ENCODE measurements at places on chromosomes 12 and 14.

DNA sequence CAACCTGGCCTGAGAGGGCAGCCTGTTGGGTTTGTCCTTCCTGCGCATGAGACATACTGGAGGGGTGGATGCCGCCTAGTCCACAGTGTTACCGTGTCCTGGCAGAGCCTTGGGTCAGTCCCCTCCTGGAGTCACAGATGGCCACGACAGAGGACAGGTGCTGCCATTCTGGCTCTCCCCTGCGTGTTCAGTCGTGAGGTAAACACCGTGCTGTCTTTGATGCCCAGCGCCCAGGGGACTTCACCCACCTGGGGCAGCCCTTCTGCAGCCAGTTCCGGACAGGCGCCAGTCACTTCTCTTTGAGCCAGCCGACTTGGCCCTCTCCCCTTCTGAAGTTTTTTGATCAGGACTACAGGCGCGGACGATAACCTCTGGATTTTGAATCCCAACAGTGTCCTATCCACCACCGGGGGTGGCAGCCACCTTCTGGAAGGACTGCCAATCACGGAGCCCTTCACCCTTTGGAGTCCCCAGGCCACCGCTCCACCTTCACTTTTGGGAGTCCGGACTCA is 933.0 kb downstream of the DIO2 start:
- no peak for DNase-seq

- no peak for DNase-seq
Observed at GRCh38 chr12:39623919-39624318, 4.3 kb upstream of the ABCD2 start.

DNA sequence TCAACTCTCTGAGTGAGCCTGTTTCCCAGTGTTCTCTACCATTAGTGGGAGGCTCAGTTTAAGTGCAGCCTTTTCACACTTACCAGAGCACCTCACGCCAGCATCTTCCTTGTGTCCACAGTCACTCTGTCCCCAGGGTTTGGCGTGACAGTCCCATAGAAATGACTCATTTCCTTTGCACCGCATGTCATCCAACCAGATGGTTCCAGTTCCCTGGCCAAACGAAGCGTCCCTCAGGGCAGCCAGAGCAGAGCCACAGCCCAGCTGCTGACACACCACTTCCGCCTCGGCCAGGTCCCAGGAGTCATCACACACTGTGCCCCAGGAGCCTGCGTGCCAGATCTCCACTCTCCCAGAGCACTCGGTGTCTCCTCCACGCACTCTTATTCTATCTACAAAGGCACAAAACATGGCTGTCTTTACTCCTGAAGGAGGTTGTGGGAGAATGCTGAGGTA is 65.4 kb downstream of the ACSM4 start:
- peak; percentile 1 for DNase-seq

- no peak for DNase-seq
Observed at GRCh38 chr12:126067626-126068329, 1002.5 kb downstream of the AACS start.

- no peak for DNase-seq
Observed at GRCh38 chr12:74111688-74112360, 425.8 kb upstream of the ATXN7L3B start.

DNA sequence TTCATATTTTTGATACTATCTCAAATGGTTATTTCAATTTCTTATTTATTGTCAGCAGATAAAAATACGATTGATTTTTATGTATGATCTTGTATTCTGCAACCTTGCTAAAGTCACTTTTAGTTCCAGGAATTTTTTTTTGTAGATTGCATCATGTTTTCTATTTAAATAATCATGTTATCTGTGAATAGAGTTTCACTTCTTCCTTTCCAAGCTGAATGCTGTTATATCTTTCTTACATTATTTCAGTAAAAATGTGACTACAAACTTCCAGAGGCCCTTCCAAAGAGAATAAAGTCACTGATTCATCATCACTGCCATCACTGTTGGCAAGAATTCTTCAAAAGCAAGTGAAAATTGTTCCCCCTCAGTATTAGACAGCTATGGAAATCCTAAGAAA is 104.7 kb upstream of the RAP1B start:
- no peak for DNase-seq

GRCh38 chr12:68789144-68789878 is 18.7 kb upstream of the MDM2 start:
- DNase-seq: no peak

DNA sequence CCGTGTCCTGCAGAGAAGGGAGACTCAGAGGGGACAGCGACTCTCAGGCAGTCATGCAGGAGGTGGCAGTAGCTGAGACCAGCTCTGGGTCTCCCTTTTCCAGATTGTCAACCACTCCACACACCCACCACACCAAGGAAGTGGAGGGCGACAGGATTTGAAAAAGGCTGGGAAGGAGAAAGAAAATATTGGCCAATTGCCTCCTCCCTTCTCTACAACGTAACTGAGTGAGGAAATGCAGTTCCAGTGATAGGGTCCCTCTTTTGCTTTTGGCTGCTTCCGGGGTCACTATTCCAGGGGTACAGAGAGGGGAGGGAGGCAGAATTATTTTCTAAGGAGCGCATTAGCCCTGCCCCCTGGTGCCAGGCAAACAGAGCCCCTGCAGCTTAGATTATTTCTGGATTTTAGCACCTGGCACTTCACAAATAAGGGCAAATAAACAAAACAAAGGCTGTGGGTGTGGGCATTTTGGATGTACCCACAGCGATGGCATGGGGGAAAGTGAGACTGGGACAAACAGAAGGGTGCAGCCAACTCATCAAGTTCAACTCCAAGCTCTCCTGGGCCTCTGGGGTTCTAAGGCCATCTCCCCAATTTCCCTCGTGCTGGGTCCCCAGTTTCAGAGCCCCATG is 20.4 kb downstream of the ASB2 start:
- no peak for DNase-seq

DNA sequence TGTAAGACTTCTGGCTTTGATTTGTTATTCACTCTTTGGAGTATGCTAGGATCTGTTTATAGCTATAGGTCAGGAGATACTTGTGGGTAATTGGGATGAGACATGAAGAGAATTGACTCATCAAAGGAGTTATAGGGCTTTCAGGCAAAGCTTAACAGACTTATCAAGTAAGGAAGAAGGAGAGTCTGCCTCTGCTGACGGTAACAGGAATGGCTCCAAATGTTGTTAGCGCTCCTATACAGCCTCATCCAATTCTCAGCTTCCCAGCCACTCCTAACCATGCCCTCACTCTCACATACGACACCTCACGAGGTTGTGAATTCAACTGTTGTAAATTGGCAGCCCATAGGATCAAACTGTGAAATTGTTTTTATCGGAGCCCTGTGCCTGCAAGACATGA is 140.5 kb downstream of the KCNA5 start:
- DNase-seq: no peak

DNA sequence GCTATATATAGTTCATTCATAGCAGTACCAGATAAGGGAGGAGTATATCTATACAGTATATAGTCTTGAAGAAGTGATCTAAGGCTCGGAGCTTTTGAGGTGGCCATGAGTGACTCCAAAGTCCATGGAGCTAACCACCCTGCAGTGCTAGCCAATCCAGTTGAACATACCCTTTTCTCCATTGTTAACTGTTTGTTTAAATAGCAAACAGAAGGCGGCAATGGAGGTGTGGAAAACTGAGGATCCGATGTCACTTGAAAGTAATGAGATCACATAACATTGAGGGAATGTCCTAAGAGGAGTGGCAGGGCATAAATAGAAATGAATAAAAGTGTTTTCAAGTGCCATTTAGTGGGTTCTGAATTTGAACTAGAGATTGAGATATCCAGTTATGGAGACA is 12.4 kb upstream of the SNAPC1 start:
- no peak for DNase-seq

DNA sequence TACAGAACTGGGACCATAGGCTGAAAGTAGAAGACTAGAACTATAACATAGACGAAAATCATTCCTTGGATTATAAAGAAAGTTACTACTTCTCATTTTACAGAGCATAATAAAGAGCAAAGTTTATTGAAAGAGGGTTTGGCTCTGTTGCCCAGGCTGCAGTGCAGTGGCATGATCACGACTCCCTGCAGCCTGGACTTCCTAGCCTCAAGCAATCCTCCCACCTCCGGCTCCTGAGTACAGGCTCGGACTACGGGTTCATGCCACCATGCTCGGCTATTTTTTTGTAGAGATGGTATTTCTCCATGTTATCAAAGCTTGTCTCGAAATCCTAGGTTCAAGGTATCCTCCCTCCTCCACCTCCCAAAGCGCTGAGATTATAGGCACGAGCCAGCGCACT is 190.1 kb upstream of the FOXG1 start:
- no peak for DNase-seq

DNA sequence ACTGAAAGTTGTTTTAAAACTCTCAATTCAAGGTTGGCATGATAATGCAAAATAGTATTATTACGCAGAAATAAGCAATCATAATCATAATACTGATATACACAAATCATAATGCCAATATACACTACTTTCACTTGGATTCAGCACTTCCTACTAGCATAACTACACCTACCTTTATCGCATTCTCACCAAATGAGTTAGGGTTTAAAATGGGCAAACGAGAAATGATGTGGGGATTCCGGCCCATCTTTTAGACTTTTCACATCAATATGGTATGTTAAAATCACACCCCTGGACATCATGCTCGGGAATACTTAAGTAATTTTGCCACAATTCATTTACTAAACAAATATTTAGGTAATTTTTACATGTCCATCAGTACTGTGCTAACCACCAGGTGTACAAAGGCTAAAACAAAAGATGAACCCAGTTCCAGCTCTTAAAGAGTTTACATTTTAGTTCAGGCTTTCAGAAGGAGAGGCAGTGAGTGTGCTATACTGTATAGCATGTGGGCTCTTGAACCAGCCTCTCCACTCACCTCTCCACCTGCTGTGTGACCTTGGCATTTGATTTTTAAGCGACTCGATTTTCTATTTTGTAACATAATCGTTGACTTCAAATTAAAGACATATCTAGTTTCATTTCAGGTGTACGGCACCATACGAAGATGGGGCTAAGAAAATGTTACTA is 1.1 kb upstream of the USP15 start:
- no peak for DNase-seq

- DNase-seq: no peak
Observed at GRCh38 chr14:100294213-100294962, 11.9 kb downstream of the SLC25A29 start.

DNA sequence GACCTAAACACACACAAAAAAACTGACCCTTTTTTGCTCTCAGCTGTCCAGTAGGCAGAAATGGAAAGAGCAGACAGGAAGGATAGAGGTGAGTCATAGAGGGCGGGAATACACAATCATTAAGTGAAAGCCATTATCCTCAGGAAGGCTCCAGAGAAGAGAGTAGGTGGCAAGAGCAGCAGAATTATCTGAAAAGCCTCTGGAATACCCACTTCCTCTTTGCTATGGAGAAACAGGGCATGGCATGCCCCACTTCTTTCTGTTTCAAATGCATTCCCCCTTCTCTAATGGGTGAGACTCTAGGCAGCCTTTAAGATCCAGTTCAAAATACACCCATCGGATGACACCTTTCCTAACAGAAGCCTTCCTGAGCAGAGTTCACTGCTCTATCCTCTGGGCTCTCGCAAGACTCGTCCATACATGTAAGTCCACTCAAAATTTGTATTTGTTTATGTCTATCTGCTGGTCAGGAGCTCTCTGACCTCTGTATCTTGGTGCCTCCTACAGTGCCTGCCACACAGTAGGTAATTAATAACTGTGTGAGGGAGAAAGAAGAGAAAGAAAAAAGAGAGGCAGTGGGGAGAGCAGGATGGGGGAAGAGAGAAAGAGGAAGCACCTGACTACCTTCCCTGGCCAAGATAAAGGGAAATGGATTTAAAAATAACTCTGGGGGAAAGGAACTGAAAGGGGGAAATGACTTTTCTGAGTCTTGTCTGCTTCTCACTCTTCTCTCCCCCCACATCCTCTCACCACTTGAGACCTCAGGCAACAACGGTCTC is 8.5 kb downstream of the KLHL33 start:
- DNase-seq: peak; percentile 75

GRCh38 chr12:7399089-7399488 is 44.9 kb downstream of the CD163L1 start:
- DNase-seq: no peak

Data from GM19239 (cell line).